Stimulated activated CD4-positive, alpha-beta T cell treated with anti-CD3 and anti-CD28 coated beads, Interleukin-2, amount 100 ng/mL, for 4 hours (primary cell): ENCODE measurements at places on chromosomes 4 and X.

GRCh38 chrX:15299941-15300851, 15.2 kb downstream of the ASB11 start:
- no peak for DNase-seq

GRCh38 chrX:53379008-53379710, 43.3 kb downstream of the SMC1A start:
- DNase-seq, result no peak

- no peak for DNase-seq
These were observed 180.7 kb downstream of the CEP135 start for GRCh38 chr4:56129431-56129861.

GRCh38 chr4:8258552-8259212, 10.9 kb upstream of the HTRA3 start:
- DNase-seq, result no peak

DNA sequence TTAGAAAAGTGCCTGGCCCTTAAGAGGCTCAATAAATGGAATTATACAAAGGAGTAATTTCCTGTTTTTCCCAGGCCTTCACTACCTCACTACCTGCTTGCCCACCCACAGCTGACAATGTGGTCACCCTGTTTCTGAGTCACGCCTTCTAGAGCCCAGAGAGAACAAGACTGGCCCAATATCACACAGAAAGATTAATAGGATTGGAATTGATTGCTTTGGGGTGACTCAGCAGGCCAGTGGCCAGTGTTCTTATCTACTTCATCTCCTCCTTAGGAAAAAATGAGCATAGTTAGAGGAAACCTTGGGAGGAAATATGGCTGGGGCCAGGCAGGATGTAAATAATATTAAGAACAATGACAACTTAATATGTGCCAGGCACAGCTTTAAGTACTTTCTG, 4.5 kb upstream of the FGF16 start:
- DNase-seq, result no peak
